ENCODE measurements at places on chromosomes 11 and 22.

GRCh38 chr11:41316751-41317150 lies 142.7 kb downstream of the LRRC4C start:
- DNase-seq: no peak
- no peaks in the 10 kb centered on the region for H3K4me1 ChIP-seq
- H3K27ac ChIP-seq: no peak overlapping the region
- H3K27me3 ChIP-seq: no peaks in the 10 kb centered on the region

- H3K27ac ChIP-seq: no peak overlapping the region
- no peak for DNase-seq
- H3K27me3 ChIP-seq: peaks cover 14% of the 10 kb centered on the region
- peaks cover 6% of the 10 kb centered on the region for H3K36me3 ChIP-seq
- H3K4me1 ChIP-seq: peaks cover 43% of the 10 kb centered on the region
Observed at GRCh38 chr11:123356539-123356938, 73.5 kb upstream of the GRAMD1B start.

DNA sequence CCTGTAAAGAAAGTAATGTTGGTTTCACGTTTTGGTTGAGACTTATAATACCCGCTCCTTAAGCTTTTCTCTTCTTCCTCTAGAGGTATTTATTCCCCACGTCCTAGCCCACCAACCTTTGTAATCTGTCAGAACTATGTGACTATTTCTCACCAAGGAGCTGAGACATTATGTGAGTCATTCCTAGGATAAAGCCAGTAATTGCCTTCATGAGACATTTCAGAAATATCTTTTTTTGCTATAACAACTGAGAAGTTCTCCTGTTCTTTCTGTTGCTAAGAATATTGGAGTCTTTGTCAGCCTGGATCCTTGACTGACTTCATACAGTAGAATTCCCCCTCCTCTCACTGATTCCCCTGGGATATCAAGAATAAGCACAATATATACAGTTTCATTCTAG lies 1497.0 kb upstream of the TENM4 start:
- no peaks in the 10 kb centered on the region for H3K36me3 ChIP-seq
- no peak overlapping the region for H3K27ac ChIP-seq
- H3K4me1 ChIP-seq: no peaks in the 10 kb centered on the region
- DNase-seq: no peak
- H3K4me3 ChIP-seq: no peak overlapping the region

GRCh38 chr11:57638005-57638781 lies 11.5 kb downstream of the YPEL4 start:
- H3K4me1 ChIP-seq: peaks cover 14% of the 10 kb centered on the region
- peak overlapping the region; percentile 80 for H3K4me3 ChIP-seq
- no peak for DNase-seq

DNA sequence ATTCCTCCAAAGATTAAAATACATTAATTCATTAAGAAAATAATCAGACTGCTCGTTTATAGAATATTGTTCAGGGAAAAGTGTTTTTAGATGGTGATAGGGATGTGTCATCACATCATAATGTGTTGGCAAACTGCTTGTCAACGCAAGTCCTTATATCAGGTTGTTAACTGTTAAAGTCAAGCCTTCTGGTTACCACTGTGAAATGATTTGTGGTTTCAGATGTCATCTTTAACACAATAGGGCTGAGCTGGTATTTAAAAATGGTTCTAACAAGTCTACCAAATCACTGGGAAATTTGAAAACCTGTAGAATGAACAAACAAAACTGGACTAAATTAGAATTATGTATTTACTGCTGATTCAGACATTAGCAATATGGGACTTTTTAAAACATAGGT lies 2.4 kb upstream of the MMP13 start:
- H3K27me3 ChIP-seq: peaks cover 2% of the 10 kb centered on the region
- H3K4me3 ChIP-seq: no peak overlapping the region
- no peak for DNase-seq
- no peak overlapping the region for H3K27ac ChIP-seq
- no peaks in the 10 kb centered on the region for H3K36me3 ChIP-seq

DNA sequence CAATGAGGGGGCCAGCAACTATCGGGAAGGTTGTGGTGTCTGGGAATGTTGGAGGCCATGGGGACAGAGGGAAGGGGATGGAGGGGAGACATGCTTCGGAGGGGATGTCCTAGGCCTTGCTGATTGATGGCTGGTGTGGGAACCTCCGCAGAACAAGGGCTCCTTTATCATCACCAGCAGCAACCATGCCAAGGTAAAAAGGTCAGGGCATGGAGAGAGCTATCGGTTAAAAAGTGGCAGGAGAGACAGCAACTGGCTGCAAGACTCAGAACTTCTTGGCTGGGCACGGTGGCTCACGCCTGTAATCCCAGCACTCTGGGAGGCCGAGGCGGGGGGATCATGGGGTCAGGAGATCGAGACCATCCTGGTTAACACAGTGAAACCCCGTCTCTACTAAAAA lies 3.0 kb downstream of the GSTT4 start:
- no peak for DNase-seq
- no peaks in the 10 kb centered on the region for H3K36me3 ChIP-seq

DNA sequence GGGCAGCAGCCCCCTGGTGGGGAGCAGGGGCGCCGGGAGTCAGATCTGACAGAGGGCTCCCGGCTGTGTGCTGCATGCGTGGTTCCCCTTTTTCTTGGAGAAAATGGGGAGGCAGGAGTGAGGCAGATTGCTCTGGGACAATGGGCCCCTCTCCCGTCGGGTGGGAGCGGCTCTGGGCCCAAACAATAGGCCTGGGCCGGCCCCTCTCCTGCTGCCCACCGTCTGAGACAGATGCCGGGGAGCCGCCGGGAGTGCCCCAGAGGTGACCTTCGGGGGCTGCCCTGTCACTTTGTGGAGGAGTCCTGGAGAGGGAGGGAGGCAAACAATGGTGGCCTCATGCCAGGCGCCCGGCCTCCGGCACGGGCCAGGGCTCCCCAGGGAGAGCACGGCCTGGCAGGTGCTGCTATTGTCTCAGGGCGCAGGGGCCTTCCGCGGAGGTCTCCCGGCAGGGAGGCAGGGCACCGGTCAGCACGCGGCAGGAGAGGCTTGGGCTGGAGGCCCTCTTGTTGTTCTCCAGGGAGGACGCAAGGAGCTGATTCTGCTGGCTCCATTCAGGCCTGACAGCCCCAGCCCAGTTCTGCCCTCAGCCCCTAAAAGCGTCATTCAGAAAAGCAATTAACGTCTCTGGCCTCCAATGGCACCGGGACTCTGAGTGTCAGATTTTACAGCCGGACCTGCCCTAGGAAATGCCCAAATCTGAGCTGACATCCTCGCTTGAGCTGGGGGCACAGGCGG lies 44.8 kb downstream of the SMIM38 start:
- H3K36me3 ChIP-seq: no peaks in the 10 kb centered on the region
- no peaks in the 10 kb centered on the region for H3K4me1 ChIP-seq
- H3K4me3 ChIP-seq: no peak overlapping the region
- DNase-seq: no peak

- no peak for DNase-seq
- no peaks in the 10 kb centered on the region for H3K4me1 ChIP-seq
- H3K4me3 ChIP-seq: no peak overlapping the region
Observed at GRCh38 chr22:44448271-44448830, 49.7 kb downstream of the RTL6 start.

GRCh38 chr11:119100994-119101758 lies 477 bp downstream of the DPAGT1 start:
- H3K27me3 ChIP-seq: no peaks in the 10 kb centered on the region
- DNase-seq: no peak
- H3K36me3 ChIP-seq: peaks cover 39% of the 10 kb centered on the region
- peak overlapping the region; percentile 92 for H3K4me3 ChIP-seq

GRCh38 chr11:61955422-61956135 lies 5.4 kb downstream of the BEST1 start:
- H3K27me3 ChIP-seq: peaks cover 24% of the 10 kb centered on the region
- DNase-seq: no peak
- no peak overlapping the region for H3K27ac ChIP-seq

DNA sequence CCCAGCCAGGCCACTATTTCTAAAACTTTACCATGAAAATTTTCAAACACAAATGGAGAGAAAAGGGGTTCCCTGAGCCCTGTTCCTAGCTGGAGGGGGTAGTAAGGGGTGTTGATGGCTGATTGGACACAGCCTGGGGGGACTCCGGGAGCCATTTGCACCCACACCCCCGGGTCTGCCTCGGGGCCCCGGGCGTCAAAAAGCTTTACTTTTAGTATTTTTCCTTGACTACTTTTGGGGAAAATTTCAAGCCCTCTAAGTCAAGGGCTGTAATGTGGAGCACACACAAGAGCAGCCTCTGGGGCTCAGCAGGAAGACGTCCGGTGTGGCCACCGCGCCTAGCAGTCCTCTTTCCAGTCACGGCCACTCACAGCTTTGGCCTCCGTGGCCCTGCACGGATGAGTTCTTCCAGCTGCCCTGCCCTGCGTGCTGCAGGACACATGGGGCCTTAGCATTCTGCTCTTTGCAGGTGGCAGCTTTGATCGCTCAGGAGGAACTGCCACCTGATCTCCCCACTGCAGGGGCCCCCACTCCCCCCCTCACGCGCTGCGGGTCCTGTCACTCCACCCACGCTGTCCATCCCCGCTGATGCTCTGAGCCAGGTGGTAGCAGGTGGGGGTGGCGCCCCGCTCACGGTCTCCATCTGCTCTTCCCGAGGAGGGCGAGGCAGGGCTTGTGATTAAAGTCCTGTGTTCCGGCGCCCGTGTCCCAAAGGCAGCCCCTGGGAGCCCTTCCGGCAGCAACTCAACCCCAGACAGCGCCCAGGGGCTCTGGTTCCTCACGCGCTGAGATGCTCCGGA lies 14.4 kb downstream of the RNH1 start:
- H3K36me3 ChIP-seq: peaks cover 21% of the 10 kb centered on the region
- H3K27me3 ChIP-seq: no peaks in the 10 kb centered on the region
- H3K4me3 ChIP-seq: no peak overlapping the region
- DNase-seq: no peak
- H3K4me1 ChIP-seq: peaks cover 11% of the 10 kb centered on the region

DNA sequence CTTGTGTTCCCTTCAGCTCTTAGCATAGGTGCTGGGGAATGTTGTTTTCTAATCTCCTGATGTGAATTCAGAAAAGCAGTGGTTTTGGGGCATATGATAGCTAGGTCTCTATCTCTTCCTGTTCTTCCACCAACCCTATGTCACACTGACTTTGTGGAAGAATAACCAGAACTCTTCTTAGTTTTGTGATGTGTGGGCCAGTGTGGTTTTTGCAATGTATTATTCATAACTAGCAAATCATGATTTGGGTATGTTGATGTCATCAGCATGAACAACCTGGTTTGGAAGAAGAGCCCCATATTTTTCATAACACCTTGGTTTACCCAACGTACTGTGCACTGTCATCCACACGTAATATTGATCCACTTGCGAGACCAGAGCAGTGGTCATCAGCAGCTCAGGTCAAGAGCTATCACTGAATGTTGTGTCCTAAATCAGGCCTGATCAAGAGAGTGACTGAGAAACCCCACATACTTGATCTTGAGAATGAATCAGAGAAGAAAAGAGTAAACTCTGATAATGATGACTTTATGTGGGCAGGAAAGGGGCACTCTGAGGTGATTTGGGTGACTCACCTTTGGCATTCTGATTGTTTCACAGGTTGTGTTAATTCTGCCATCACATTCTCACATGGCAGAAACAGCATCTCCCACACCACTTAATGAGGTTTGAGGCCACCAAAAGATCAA lies 19.4 kb upstream of the MS4A6E start:
- no peaks in the 10 kb centered on the region for H3K4me1 ChIP-seq
- H3K27me3 ChIP-seq: peaks cover 8% of the 10 kb centered on the region
- H3K27ac ChIP-seq: peak overlapping the region; percentile 7

- H3K4me1 ChIP-seq: no peaks in the 10 kb centered on the region
- no peaks in the 10 kb centered on the region for H3K36me3 ChIP-seq
- no peak overlapping the region for H3K27ac ChIP-seq
- H3K27me3 ChIP-seq: no peaks in the 10 kb centered on the region
- no peak overlapping the region for H3K4me3 ChIP-seq
Observed at GRCh38 chr11:16098526-16099205, 257.7 kb downstream of the SOX6 start.

DNA sequence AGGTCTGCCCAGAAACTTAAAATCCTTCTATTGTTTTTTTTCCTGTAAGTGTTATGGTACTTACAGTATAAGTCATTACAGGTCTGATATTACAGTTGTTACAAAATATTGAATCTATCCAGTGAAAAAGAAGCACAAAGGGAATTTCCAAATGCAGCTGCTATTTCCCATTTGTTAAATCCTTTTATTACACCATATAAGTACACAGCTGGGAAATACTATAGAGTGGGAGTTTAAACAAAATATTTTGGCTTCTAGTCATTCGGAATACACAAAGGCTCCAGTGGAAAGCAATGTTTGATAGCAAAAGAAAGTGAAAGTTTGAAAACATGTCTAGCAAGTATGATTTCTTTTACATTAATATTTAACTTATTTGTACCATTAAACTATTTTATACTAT lies 18.0 kb downstream of the SOX6 start:
- H3K27ac ChIP-seq: no peak overlapping the region
- H3K4me3 ChIP-seq: no peak overlapping the region
- no peak for DNase-seq
- no peaks in the 10 kb centered on the region for H3K36me3 ChIP-seq
- H3K4me1 ChIP-seq: no peaks in the 10 kb centered on the region

- H3K27ac ChIP-seq: no peak overlapping the region
- H3K36me3 ChIP-seq: no peaks in the 10 kb centered on the region
- no peak overlapping the region for H3K4me3 ChIP-seq
- no peaks in the 10 kb centered on the region for H3K4me1 ChIP-seq
- no peak for DNase-seq
Observed at GRCh38 chr22:49589301-49589700, 238.4 kb downstream of the BRD1 start.

DNA sequence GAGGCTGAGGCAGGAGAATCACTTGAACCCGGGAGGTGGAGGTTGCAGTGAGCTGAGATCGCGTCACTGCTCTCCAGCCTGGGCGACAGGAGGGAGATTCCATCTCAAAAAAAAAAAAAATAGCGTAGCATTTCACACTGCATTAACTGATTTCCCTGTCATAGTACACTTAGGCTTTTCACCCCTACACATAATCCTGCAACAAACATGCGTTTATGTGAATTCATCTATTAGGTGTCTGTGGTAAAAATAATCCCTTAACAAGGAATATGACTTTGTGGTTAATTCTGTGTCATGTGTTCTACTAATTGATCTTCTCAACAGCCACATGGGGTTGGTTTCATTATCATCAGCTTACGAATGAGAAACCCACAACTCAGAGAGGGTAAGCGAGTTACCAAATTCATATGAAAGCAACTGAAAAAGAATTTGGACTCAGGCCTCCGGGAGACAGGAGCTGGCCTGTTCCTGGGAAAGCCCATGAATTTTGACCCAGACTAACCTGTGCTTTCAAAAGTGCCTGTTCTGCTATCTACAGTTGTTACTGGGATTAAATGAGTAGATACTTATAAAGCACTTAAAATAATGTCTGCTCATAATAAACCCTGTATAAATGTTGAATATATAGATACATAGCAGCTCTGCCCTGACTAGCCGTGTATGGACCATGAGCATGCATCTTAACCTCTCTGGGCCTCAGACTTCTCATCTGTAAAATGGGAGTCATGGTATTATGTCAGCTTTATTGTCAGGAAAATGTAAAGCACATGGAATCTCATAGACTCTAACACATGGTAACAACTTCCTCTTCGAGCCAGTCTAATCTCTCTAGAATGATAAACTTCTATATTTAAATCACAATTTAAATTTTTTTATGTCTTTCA lies 36.6 kb downstream of the KCNJ1 start:
- peak overlapping the region; percentile 53 for H3K4me3 ChIP-seq
- H3K4me1 ChIP-seq: peaks cover 28% of the 10 kb centered on the region
- no peak for DNase-seq
- H3K27me3 ChIP-seq: no peaks in the 10 kb centered on the region

- H3K4me3 ChIP-seq: peak overlapping the region; percentile 56
- peaks cover 14% of the 10 kb centered on the region for H3K4me1 ChIP-seq
- peaks cover 64% of the 10 kb centered on the region for H3K27me3 ChIP-seq
- H3K27ac ChIP-seq: no peak overlapping the region
- DNase-seq: no peak
Observed at GRCh38 chr11:128906185-128907050, 15.3 kb downstream of the KCNJ5 start.

GRCh38 chr22:35307892-35308291 lies 8.2 kb downstream of the TOM1 start:
- no peaks in the 10 kb centered on the region for H3K27me3 ChIP-seq
- H3K4me1 ChIP-seq: peaks cover 78% of the 10 kb centered on the region
- H3K36me3 ChIP-seq: peaks cover 3% of the 10 kb centered on the region
- DNase-seq: no peak
